ENCODE measurements at places on chromosomes 13 and 19.

GRCh38 chr13:51156648-51157047, 45.6 kb upstream of the C13orf42 start:
- no peak for DNase-seq

DNA sequence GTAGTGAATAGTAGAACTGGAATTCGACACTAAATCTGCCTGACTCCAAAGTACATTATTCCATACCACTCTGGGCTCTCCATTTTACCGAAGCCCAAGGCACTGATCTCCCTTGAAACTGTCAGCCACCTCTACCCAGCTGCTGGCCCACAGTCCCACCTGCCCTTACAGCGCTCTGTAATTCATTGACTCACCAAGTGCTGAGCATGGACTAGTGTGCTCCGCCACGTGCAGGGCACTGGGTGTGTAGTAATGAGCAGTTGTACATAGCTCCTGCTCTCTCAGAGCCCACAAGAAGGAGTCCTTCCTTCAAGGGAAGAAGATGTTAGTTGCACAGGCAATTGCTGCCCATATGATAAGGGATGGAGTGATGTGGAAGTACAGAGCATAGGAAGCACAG, 76.6 kb upstream of the SIAH3 start:
- DNase-seq: peak; percentile 25

GRCh38 chr19:58543826-58544590, at the start of gene TRIM28:
Gene TRIM28 (plus strand): TSS chr19:58544064. CDS start chr19:58544758, 694 bp downstream.
- DNase-seq: peak; percentile 86

GRCh38 chr19:56174086-56174485, 1.7 kb upstream of the GALP start:
- no peak for DNase-seq

DNA sequence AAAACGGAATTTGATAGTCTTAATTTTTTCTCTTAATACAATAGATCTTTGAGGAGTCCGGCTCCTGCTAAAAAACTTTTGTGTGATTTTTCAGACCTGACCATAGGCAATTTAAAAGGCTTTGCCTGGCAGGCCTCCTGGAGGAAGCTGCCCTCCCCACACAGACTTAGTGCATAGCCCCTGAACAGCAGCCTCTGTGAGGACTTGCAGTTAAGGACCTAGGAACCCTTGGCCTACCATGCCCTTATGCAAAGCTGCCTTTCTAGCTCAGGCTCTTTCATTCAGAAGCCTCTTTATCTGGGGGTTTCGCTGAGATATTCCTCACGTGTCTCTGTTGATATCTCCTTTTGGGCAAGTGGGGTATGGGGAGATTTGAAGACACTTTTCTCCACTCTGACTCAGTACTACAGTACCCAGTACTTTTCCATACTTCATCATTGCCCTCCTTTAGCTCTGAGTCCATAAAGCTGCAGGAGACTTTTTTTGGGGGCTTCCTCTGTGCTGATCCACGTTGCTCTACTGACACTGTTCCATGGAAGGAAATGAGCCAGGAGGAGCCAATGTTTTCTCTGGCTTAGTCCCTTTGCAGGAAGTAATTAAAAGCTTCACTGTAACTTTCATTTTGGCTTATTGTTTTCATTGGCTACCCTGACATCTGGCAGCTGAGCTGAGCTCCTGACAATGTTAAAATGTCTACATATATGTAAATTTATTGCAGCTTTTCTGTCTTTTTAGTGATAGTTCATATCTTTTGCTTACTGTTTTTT, 283.1 kb downstream of the TDRD3 start:
- no peak for DNase-seq

DNA sequence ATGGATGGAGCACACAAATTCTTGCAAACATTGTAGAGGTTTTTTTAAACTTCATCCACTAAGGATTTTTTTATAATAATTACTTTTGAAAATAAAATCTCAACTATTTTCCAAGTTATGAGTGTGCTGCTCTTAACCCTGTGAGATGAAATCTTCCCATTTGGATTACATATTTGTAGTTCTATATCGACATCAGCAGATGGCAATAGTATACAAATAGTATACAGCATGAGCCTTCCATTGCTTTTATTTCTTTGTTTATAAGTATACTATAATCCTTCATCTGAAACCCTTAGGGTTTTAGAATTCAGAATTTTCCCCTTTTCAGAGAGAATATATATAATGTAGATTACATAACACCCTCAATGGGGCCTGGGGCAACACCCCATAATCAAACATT, 70.5 kb downstream of the GJA3 start:
- DNase-seq: no peak

GRCh38 chr19:53545271-53546065, 7.5 kb downstream of the ZNF331 start:
- no peak for DNase-seq

Data from epithelial cell of proximal tubule (primary cell).